SJSA1 (cell line): ENCODE measurements at places on chromosomes 3 and 15.

- DNase-seq, result no peak
Observed at GRCh38 chr15:90126596-90127435, 24.5 kb upstream of the IDH2 start.

GRCh38 chr15:75827691-75828090, 15.6 kb upstream of the UBE2Q2 start:
- no peak for DNase-seq

- no peak for DNase-seq
Observed at GRCh38 chr15:89091627-89092220, 3.5 kb downstream of the ABHD2 start.

DNA sequence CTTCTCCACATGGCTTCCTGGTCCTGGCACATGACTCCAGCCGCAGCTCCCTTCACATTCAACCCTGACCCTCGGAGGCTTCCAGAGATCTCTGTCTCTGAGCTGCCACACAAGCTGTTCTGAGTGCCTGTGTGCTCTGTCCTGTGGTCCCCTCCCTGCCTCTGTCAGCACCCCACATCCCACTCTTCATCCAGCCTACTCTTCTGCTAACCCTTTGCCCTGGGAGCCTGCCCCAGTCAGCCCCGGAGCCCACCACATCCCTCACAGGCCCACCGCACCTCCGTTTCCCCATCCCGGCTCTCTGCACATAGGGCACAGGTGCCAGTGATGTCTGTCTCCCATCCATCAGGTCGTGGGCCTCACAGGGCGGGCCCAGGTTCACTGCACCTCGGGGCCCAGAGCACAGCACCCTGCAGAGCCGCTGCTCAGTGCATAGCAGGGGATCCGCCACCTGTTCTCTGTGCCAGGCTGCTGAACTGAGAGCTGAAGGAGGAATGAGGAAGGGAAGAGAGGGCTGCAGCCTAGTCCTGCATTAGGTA, 133.6 kb downstream of the UACA start:
- DNase-seq, result no peak

DNA sequence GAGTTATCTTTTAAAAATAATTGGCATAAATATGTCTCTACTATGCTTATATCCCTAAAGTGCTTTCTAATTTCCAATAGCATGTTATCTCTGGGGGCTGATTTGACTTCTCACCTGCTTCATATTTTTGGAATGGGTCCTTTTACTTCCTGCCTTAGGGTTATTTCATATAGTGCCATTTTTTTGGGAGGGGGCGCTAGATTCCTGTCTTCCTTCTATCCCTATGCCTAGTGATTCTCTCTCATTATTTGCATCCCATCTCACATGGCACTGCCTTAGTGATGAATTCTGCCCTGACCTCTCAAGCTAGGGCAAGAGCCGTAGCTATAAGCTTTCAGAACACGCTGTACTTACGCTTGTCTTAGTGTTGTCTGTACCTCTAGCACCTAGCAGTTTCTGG, 150.3 kb upstream of the SLITRK3 start:
- no peak for DNase-seq

- no peak for DNase-seq
Observed at GRCh38 chr3:124174910-124175874, 183.3 kb upstream of the ROPN1 start.

GRCh38 chr3:184663756-184664155, 48.1 kb downstream of the MAGEF1 start:
- DNase-seq, result no peak
